ENCODE measurements at places on chromosomes 12 and 14.

- no peak for DNase-seq
Measured at GRCh38 chr12:2605301-2605700, 189.5 kb upstream of the FKBP4 start.

- no peak for DNase-seq
Measured at GRCh38 chr14:61469781-61470180, 148.4 kb downstream of the PRKCH start.

GRCh38 chr14:54105406-54105805 lies 148.8 kb upstream of the BMP4 start:
- DNase-seq, result no peak

DNA sequence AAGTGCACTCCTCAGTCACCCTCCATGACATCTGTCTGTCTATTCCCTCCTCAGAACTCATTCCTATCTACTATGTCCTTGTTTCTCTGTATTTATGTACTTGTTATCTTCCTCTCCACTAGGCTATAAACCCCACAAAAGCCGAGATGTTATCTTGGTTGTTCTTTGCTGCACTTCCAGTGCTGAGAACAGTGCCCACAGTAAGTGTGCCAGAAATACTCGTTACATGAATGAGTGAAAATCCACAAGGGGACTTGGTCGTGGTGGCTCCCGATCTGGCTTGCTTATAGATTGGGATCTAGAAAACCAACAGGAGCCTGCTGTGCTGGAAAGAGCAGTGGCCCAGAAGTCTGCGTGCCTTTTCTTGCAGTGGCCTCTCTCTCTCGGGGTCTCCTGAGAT lies 111.9 kb upstream of the PRMT8 start:
- peak; percentile 11 for DNase-seq

- no peak for DNase-seq
Measured at GRCh38 chr12:27161458-27162228, 79.3 kb upstream of the C12orf71 start.

GRCh38 chr14:74456684-74457564 lies 30.9 kb upstream of the SYNDIG1L start:
- DNase-seq, result peak; percentile 13

DNA sequence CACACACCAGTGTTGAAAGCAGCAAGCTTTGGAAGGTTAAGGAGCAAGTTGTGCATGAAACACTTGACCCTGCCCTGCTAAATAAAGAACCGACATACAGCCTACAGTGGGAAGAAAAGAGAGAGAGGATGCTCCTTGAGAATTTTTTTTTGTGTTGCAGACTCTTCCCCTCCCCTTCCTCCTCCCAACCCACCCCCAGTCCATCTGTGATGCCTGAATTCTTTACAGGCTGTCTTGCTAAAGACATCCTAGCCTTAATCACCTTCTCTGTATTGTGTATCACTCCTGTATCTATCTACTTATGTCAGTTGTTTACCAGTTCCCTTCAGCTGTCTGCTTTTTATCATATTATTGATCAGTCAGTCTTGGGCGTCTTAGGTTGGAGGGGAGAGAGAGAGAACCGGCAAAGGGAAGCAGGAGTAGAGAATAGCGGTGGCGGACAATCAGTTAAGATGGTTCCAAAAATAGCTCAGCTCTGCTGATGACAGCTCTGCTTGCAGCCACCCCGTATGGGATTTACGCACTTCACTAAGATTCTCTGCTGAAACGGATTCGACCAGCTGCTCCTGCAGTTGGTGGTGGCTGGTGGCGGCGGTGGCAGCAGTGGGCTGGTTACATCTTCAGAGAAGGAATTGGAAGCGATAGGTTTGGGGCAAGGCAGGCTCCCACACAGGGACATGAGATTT lies 664.7 kb downstream of the NRXN3 start:
- DNase-seq, result no peak

- DNase-seq, result no peak
Measured at GRCh38 chr12:42936991-42937390, 347.4 kb upstream of the PRICKLE1 start.

- DNase-seq, result no peak
Measured at GRCh38 chr12:72677139-72677538, 405.0 kb downstream of the TRHDE start.

GRCh38 chr12:132204793-132205270 lies 60.6 kb downstream of the NOC4L start:
- no peak for DNase-seq

DNA sequence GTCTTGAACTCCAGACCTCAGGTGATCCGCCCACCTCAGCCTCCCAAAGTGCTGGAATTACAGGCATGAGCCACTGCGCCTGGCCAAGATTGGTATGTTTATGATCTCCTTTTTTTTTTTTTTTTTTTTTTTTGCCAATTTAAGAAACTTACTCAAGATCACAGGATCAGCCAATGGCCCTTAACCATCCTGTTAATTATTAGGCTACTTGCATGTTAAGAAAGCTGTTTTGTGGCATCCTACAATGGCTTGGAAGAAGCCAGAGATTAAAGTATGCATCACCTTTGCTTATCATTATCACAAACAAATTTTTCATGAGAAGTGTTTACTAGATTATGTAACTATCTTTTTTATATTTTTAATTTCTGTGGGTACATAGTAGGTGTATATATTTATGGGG lies 140.2 kb downstream of the BCAT1 start:
- no peak for DNase-seq

Measured in DMS79 (cell line).